ENCODE measurements at places on chromosomes 11 and 22. TPM values are rescaled to one million over a fixed set of nuclear protein-coding genes. Genes with fewer than 3 reads are reported as not detected.

OR51B5 gene
- total RNA-seq: 1.1 TPM

LDHAL6A gene
- total RNA-seq: 1.2 TPM

ROBO4 gene
- 22.0 TPM for total RNA-seq

XKR3 gene
- total RNA-seq: not detected

BCO2 gene
- total RNA-seq: 11.7 TPM

ME3 gene
- total RNA-seq: 39.1 TPM

GGTLC3 gene
- not detected for total RNA-seq

- H3K27ac ChIP-seq: no peak overlapping the region
- H3K4me1 ChIP-seq: no peaks in the 10 kb centered on the region
- no peak overlapping the region for H3K4me3 ChIP-seq
- DNase-seq: no peak
- no peaks in the 10 kb centered on the region for H3K27me3 ChIP-seq
These were observed 593.7 kb downstream of the METTL15 start for GRCh38 chr11:28701760-28702449.

- H3K27me3 ChIP-seq: no peaks in the 10 kb centered on the region
- H3K36me3 ChIP-seq: no peaks in the 10 kb centered on the region
- H3K4me1 ChIP-seq: peaks cover 38% of the 10 kb centered on the region
- H3K27ac ChIP-seq: no peak overlapping the region
These were observed 97.0 kb downstream of the PKNOX2 start for GRCh38 chr11:125261588-125261987.

- no peak overlapping the region for H3K27ac ChIP-seq
- H3K27me3 ChIP-seq: no peaks in the 10 kb centered on the region
- H3K36me3 ChIP-seq: no peaks in the 10 kb centered on the region
- DNase-seq: no peak
- no peak overlapping the region for H3K4me3 ChIP-seq
These were observed 64.7 kb downstream of the ADAMTS15 start for GRCh38 chr11:130513132-130513531.

GRCh38 chr22:40919446-40919845, 31.7 kb upstream of the RBX1 start:
- no peak for DNase-seq
- no peaks in the 10 kb centered on the region for H3K27me3 ChIP-seq
- no peaks in the 10 kb centered on the region for H3K4me1 ChIP-seq
- H3K27ac ChIP-seq: no peak overlapping the region

DNA sequence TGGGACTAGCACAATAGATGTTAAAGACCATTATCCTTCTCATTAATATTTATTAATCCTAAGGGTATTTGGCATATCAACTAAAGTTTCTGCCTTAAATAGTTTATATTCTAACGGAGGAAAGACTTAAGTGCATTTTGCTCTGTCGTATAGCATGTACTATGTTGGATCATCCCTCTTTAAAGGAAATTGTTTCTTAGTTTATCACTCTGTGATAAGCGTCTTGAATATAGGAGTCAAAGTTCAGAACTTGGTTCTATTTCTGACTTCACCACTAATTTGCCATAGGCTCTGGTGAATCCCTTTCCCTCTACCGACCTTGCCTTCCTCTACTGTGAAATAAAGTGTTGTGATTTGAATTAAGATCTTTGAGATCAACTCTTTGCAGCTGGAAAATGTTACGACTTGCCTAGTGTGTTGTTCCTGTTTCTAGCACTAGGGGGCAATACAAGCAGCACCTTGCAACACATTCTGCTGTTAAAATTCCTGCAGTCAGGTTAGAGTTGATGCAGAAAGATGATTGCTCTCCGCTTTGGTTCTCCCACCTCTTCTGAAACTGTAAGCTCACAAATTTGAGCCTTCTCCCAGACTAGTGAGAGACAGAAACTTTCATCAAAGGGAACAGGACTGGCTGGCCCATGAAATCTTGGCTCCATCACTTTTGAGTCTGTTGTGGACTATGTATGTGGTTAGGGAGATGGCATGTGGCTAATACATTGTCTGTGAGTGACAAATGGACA, 27.8 kb upstream of the ZNRF3 start:
- no peak for DNase-seq
- H3K36me3 ChIP-seq: no peaks in the 10 kb centered on the region
- no peak overlapping the region for H3K4me3 ChIP-seq
- H3K4me1 ChIP-seq: no peaks in the 10 kb centered on the region
- no peaks in the 10 kb centered on the region for H3K27me3 ChIP-seq
- no peak overlapping the region for H3K27ac ChIP-seq

GRCh38 chr22:47174096-47174495, 411.6 kb downstream of the TBC1D22A start:
- peaks cover 11% of the 10 kb centered on the region for H3K4me1 ChIP-seq
- H3K27ac ChIP-seq: no peak overlapping the region
- H3K36me3 ChIP-seq: no peaks in the 10 kb centered on the region
- DNase-seq: peak; percentile 31
- H3K27me3 ChIP-seq: no peaks in the 10 kb centered on the region

GRCh38 chr11:19792510-19792909, 79.9 kb downstream of the NAV2 start:
- no peak overlapping the region for H3K27ac ChIP-seq
- no peaks in the 10 kb centered on the region for H3K27me3 ChIP-seq
- peaks cover 2% of the 10 kb centered on the region for H3K4me1 ChIP-seq
- H3K4me3 ChIP-seq: no peak overlapping the region
- H3K36me3 ChIP-seq: no peaks in the 10 kb centered on the region
- no peak for DNase-seq

GRCh38 chr11:133053124-133053776, 479.1 kb downstream of the OPCML start:
- H3K27ac ChIP-seq: no peak overlapping the region
- H3K4me3 ChIP-seq: no peak overlapping the region
